ENCODE measurements at places on chromosomes 1 and 21. TPM values are rescaled to one million over a fixed set of nuclear protein-coding genes. Genes with fewer than 3 reads are reported as not detected.

The TGFBR3 gene
- 18.1 TPM for total RNA-seq

The LCE1A gene
- total RNA-seq: not detected

The FBXO2 gene
- total RNA-seq: 1.3 TPM

The PFDN2 gene
- total RNA-seq: 40.9 TPM

The DYRK3 gene
- total RNA-seq: 19.0 TPM

The LCE2A gene
- not detected for total RNA-seq

The CHAF1B gene
- 4.2 TPM for total RNA-seq

The S100A16 gene
- total RNA-seq: 678 TPM

The CLCA2 gene
- 0.10 TPM for total RNA-seq

The NOC2L gene
- total RNA-seq: 97.8 TPM

The IFI44L gene
- 1.3 TPM for total RNA-seq

The PLCH2 gene
- under 0.01 TPM for total RNA-seq

The CENPF gene
- 45.8 TPM for total RNA-seq

The NOS1AP gene
- 0.98 TPM for total RNA-seq

The SLAMF9 gene
- total RNA-seq: not detected

The KIF14 gene
- total RNA-seq: 9.6 TPM

The KCNQ4 gene
- not detected for total RNA-seq

The AMY2A gene
- not detected for total RNA-seq

The RGS18 gene
- total RNA-seq: not detected

The RIMKLA gene
- under 0.01 TPM for total RNA-seq

The COP1 gene
- 76.2 TPM for total RNA-seq

The UBASH3A gene
- total RNA-seq: not detected

The TTC39A gene
- total RNA-seq: 2.3 TPM

The DNAJC6 gene
- total RNA-seq: 7.8 TPM

The MARK1 gene
- total RNA-seq: 2.3 TPM

The KLHL12 gene
- 24.5 TPM for total RNA-seq

The SLC6A17 gene
- 0.76 TPM for total RNA-seq

The UBE2U gene
- total RNA-seq: not detected

The CYB561D1 gene
- 7.8 TPM for total RNA-seq

The TSHB gene
- total RNA-seq: not detected

The TNFRSF18 gene
- not detected for total RNA-seq

The PLA2G2A gene
- total RNA-seq: not detected

The FRRS1 gene
- 3.9 TPM for total RNA-seq

The MSH4 gene
- 0.10 TPM for total RNA-seq

The CLEC20A gene
- not detected for total RNA-seq

The OR2L8 gene
- total RNA-seq: not detected

The C1orf105 gene
- total RNA-seq: not detected

The CDKN2C gene
- total RNA-seq: 9.3 TPM

The TCHH gene
- not detected for total RNA-seq

The FAM151A gene
- not detected for total RNA-seq

The FOXD3 gene
- not detected for total RNA-seq

The CLCA1 gene
- not detected for total RNA-seq

The DMBX1 gene
- total RNA-seq: not detected

The AMY1A gene
- not detected for total RNA-seq

The CDA gene
- 0.98 TPM for total RNA-seq

The THAP3 gene
- total RNA-seq: 13.7 TPM

The C1QTNF12 gene
- 0.33 TPM for total RNA-seq

The DIO1 gene
- not detected for total RNA-seq

The OLIG2 gene
- total RNA-seq: not detected

The MPZ gene
- 0.86 TPM for total RNA-seq

The ZYG11A gene
- total RNA-seq: 1.4 TPM

The CNKSR1 gene
- total RNA-seq: not detected

The C1orf141 gene
- total RNA-seq: not detected
